ENCODE measurements at places on chromosomes 7 and 10.
A peak's percentile ranks its signal among the peaks of the same experiment; 100 is the strongest.

DNA sequence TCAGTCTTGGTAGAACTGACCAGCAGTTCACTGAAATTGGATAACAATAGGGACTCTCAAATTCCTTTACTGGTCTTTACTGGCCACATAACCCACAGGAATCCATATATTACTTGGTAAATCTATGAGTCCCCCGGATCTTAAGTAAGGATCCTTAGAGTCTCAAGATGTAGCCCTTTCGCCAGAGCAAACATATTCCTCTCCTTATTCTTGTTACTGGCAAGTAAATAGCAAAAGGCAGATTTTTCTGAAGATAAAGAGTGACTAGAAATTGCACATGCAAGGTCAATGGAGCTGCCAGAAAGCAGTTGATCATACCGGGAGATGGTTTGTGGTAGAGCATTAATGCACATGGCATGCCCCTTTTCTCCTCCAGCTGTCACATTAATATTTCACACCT is 283.0 kb downstream of the HDAC9 start:
- DNase-seq: no peak

GRCh38 chr10:72638586-72639440 is 12.9 kb upstream of the MICU1 start:
- DNase-seq: no peak

DNA sequence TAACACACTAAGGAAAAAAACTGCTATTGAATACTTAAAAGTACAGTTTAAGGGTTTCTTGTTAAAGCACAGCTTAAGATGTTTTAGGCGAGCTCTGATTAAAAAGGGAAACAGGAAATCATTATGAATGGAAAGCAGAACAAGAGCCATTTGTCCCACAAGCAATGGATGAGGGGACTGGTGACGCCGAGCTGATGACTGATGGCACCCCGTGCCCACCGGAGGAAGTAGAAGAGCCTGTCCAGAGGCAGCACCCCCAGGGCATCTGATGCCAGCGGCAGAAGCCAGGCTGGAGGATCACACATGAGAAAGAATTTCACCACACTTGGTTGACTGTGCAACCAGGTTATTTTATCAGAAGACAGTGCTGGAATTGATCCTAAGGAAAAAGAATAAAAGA is 15.0 kb upstream of the INSIG1 start:
- DNase-seq: peak; percentile 32

DNA sequence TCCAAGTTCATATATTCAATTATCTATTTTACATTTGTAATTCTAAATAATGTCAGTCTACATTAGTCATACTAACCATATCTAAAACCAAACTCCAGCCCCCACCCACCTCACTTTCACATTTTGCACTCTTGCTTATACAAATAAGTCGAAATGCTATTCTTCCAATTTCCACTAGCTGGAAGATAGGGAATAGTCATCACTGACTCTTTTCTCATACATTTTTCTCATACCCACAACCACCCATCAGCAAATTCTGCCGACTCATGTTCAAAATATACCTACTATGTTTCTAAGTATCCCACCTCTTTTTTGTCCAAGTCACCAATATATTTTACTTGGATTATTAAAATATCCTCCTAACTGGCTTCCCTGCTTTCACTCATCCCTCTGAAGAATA is 93.2 kb upstream of the DGKB start:
- no peak for DNase-seq

GRCh38 chr7:64611717-64612116 is 48.8 kb upstream of the ZNF680 start:
- no peak for DNase-seq

GRCh38 chr7:75740846-75741497 is 2.2 kb upstream of the HIP1 start:
- DNase-seq: no peak

DNA sequence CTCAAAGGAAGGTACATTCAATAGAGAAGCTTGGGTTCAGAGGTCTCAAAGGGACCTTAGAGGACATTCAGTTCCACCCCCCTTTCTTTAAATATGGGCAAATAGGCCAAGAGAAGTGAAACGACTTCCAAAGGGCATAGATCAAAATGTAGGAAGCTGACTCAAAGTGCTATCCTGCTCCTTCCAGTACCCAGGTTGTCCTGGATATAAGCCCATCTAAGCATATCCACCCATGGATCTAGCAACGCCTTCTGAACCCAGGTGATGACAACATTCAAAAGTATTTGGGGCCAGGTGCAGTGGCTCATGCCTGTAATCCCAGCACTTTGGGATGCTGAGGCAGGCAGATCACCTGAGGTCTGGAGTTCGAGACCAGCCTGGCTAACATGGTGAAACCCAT is 5.3 kb downstream of the ATXN7L1 start:
- no peak for DNase-seq

DNA sequence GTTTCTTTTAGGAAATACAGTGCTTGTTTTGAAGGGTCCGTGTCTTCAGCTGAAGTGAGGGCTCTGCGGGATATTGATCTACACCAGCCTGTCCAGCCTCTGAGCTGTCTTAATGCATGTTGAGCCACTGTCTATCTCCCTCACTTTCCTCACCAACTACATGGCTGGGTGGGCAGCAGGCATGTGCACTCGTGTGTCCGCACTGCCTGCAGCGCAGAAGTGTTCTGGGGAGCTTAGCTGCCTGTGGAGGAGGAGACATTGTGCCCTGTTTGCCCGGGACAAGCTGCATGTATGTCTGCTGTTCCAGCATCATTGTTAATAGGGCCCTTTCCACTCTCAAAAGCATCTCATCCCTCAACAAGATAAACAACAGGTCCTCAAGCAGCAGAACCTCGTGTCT is 133.1 kb upstream of the EEPD1 start:
- no peak for DNase-seq

- no peak for DNase-seq
These were observed 176.3 kb upstream of the TCF7L2 start for GRCh38 chr10:112773783-112774182.

GRCh38 chr7:105296491-105296890 is 92.2 kb downstream of the SRPK2 start:
- no peak for DNase-seq

DNA sequence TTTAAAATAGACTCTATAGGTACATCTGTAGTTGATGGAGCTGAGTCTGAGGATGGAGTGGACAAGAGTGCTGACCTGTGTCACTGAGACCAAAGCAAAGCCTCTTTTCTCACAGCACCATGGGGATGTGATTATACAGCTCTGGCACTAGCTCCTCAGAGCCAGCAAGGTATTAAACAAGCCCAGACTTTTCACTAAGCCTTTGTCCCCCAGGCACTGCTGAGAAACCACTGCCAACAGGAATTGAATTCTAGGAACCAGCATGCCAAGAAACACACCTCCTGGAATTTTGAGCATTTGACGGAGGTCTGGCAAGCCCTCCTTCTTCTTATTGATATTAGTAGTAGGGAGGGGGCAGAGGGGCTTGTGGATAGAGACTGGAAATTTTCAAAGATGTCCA is 147.0 kb downstream of the C1GALT1 start:
- no peak for DNase-seq

DNA sequence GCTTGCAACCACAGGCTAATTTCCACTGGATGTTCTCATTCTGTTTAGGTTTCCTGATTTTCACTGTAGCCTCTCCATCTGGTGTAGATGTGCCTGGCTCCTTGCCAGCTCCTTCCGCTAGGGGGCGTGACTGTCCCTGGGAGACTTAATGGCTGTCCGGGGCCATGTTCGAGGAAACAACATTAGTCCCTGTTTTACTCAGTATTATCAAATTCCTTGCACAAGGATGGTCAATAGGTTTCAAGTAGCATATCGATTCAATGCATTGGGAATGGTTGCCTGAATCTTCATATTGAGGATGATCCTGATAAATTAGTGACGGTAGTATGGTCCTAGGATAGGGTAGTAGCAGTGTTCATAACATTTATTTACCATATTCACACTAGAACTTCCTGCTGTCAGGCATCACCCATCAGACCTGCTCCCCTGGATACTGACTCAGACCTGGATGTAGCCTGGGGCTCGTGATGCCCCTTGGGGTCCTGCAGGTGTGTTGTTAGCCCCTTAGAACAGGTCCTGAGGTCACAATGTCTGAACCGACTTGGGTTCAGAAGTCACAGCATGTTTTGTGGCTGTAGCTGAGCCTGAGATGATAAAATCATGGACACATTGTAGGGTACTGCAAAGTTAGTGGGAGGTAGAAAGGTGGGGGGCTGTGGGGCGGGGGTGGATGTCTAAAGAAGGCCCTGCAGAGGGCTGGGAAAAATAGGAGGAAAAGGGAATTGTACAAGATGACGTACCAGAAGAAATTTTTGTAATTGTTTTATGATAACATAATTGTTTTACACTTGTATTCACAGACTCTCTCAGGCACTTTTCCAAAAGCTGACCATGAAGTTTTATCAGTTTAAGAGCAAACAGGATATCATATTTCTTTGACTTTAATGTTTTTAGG is 8.9 kb upstream of the EXOC6 start:
- peak; percentile 58 for DNase-seq

- DNase-seq: no peak
These were observed 56.9 kb downstream of the PRR15 start for GRCh38 chr7:29620556-29620930.

GRCh38 chr10:118531105-118531852 is 64.2 kb downstream of the PRLHR start:
- no peak for DNase-seq

GRCh38 chr7:70645279-70645678 is 486.7 kb upstream of the GALNT17 start:
- DNase-seq: no peak

- no peak for DNase-seq
These were observed 13.9 kb upstream of the TECTB start for GRCh38 chr10:112269266-112269665.

DNA sequence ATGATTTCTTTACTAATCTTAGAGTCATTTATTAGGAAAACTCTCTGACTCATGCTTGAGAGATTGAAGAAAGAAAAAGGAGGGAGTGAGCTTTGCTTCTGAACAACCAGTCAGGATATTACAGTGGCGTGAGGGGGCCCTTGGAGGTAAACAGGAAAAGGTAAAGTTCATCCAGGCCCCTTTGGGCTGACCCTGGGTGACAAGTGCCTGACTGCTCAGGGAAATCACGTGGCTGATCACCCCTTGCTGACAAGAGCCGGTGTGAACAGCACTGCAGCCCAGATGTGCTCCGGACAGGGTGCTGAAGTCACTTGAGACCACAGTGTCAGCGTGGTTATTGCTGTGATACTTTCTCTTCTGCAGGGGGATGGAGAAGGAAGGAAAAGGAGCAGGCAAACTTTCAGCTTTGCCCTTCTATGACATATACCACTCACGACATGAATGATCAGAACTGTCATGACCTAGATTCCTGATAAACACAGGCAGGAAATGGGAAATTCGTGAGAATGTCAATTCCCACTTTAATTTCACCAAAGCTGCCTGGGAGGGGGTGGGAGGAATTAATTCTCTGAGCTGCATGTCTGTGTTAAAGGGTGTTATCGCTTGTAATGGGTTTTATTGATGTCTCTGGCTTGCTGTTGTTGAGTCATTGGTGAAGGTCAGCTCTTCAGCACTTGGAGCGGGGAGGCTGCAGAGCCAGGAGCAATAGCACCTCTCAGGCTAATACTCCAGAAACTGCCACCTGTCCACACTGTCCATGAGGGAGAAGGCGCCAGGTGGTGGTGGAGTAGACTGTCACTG is 139.8 kb upstream of the AOAH start:
- peak; percentile 28 for DNase-seq

- DNase-seq: no peak
These were observed 16.8 kb downstream of the DLD start for GRCh38 chr7:107907790-107908189.

- peak; percentile 89 for DNase-seq
These were observed 24.4 kb upstream of the PPIF start for GRCh38 chr10:79322616-79323543.

DNA sequence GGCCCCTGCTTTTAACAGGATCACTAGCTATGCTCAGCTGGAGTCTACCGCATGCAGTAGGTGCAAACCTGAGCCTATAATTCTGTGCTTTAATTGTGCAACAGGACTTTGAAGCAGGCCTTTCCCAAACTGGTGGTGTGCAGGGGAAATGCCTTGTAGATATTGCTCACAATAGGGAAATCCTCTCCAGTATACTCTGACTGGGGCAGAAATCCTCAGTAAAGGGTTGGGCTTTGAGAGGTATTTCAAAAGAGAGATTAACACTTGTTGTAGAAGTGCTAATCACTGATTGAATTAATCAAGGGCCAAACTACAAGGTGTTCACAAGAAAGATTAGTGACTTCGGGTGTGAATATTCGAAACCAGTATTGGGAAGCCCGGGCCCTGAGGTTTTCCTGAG is 58.5 kb upstream of the EXOC6 start:
- no peak for DNase-seq
